Left ventricle myocardium superior (tissue), 1 donor: ENCODE measurements at places on chromosomes 16 and 17.
A peak's percentile ranks its signal among the peaks of the same experiment; 100 is the strongest.

GRCh38 chr17:75673487-75673886 lies 6.3 kb downstream of the SAP30BP start:
- DNase-seq: no peak

GRCh38 chr16:10931134-10931533 lies 11.1 kb downstream of the DEXI start:
- no peak for DNase-seq

GRCh38 chr16:73094371-73094770 lies 46.4 kb upstream of the ZFHX3 start:
- no peak for DNase-seq

DNA sequence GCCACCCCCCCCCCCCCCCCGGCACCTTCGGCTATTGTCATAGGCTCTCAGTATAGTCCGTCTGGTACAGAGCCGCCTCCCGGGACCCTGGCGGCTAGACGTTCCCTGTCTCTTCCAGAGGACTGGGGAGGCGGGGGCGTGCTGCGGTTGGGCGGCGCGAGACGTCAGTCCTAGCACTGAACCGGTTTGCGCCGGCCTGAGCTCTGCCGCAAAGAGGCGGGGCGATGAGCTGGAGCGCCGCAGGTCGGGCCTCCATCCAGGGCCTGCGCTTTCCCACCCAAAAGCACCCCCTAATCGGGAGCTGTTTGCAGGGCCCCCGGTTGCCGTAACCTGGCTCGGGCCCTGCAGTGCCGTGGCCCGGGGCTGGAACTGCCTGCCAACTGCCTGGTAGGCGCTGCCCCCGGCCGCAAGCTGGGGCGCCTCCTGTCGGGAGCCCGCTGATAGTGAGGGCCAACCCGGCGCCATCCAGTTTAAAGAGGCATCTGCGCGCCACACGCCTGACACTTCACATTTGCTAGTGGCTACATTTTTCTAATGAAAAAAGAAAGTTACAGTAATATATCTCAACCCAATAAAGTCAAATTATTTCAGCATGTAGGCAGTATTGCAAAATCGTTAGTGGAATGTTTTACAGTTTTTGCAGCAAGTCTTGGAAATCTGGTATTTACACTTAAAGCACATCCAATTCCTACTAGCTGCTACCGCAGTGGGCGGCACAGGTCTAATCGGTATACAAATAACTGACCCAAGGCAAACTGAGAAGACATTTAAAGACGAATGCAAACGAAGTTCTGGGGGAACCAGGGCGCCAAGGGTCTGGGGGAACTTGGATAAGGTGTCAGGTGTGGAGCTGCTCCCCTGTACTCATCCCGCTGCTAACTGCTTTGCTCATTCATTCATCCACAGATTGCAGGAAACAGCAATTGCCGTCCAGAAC lies 753 bp upstream of the USP22 start:
- peak; percentile 99 for DNase-seq

- DNase-seq: no peak
Measured at GRCh38 chr16:81484908-81485624, 40.5 kb downstream of the CMIP start.

- no peak for DNase-seq
Measured at GRCh38 chr17:32570081-32570396, 83.2 kb downstream of the CDK5R1 start.

DNA sequence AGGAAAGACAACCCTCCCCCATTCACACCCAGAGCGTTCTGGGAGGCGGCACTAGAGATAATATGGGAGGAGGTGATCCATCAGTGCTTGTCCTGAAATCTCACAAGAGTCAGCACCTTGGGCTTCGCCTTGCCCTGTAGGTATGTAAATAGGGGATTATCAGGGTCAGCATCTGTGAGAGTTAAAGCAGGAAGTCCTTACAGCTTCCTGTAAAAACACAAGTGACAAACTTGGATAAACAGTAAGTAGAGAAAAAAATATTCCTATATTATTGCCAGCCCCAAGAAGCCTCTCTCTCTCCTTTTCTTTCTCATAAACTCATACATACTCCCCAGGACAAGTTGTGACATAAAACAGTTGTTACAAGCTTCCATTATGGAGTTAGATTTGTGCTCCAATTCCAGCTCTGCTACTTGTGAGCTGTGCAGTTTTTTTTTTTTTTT lies 187.7 kb downstream of the MAF start:
- no peak for DNase-seq

- no peak for DNase-seq
Measured at GRCh38 chr17:40705584-40705983, 2.0 kb upstream of the KRT24 start.

DNA sequence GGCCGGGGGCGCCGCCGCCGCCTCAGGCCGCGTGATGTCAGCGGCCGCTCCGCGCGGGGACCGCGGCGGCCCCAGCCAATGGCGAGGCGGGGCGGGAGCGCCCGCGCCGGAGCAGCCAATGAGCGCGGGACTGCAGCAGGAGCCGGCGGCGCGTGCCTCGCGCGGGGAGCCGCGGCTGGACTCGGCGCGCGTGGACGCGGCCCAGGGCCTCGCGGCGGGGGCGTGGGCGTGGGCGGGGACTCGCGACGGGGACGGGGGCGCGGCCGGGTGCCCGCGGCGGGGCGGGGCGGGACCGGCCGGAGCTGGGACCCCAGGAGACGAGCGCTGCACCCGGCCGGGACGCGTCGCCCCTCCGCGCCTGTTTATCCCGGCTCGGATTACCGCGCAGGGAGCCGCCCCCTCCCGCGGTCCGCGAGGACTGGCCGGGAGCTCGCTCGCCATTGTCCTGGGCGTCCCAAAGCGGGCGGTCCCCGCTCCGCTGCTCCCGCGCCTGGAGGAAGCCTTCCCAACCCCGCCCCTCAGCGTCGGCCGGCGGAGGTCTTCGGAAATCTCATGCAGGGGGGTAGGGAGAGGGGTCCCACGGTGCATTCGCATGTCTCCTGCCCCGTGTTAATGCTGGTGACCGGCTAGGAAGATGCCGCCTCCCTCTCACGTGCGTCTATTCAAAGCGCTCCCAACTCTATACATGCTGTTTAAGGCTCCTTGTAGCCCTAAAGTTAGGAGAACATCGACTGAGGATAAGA lies at the start of gene RNF157:
Gene RNF157, minus strand, starts transcription at position 33 of the 743 bp plus-strand sequence. CDS start 253 bp downstream, outside the sequence.
- peak; percentile 86 for DNase-seq

DNA sequence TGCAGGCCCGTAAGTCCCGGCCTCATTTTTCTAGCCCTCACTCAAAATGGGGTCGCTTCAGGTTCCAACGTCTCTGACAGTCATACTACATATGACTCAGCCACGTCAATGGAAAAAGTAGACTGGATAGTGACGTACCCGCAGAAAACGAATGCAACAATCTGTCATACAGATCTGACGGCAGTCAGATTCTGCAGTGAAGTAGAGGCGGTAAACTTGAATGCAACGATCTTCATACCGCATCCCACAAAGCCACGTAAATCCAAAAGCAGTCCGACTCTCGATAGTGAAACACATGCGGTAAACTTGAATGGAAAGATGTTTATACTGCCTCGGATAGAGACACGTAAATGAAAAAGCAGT lies 38.4 kb upstream of the ARL4D start:
- no peak for DNase-seq

DNA sequence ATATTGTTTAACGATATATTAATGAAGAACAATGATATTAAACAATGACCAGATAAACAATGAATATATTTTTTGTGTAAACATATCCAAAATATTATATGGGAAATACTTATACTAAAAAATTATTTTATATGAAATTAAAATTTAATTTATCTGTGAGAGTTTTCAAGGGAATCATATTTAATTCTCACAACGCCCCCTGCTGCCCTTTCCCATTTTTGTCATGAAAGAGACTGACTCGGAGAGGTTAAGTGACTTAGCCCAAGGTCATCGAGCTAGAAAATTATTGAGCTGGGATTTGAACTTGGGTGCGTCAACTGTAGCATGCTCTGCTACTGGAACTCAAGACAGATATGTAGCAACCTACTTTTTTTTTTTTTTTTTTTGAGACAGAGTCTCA lies 7.2 kb upstream of the MYCBPAP start:
- no peak for DNase-seq

GRCh38 chr17:34711646-34712045 lies 132.3 kb downstream of the TMEM132E start:
- no peak for DNase-seq

DNA sequence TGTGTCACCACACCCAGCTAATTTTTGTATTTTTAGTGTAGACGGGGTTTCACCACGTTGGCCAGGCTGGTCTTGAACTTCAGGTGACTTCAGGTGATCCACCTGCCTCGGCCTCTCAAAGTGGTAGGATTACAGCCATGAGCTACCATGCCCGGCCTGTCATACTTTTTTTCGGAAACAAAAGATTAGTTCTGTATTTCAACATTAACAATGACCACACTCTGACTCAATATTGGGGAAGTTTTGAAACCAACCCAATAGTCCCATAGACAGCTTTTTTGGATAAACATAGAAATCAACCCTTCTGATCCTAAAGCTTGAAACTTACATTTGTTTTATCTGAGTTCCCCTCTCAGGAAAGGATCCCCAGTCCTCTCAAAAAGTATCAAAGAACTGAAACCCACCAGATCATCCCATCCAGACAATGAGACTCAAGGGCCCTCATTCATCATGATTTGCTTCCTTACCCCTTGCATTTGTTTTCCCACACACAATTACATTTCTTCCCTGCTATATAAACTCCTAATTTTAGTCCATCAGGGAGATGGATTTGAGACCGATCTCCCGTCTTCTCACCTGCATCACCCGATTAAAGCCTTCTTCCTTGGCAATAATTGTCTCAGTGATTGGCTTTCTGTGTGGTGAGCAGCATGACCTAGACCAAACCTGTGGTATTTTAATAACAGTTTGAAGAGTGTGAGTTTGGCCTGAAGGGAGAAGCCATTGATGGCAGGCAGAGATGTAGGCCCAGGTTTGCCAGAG lies 7.2 kb upstream of the AGRP start:
- DNase-seq: no peak

- DNase-seq: no peak
Measured at GRCh38 chr17:36755586-36755985, 154.2 kb downstream of the MRM1 start.

- DNase-seq: no peak
Measured at GRCh38 chr16:47016700-47017133, 43.2 kb upstream of the DNAJA2 start.

DNA sequence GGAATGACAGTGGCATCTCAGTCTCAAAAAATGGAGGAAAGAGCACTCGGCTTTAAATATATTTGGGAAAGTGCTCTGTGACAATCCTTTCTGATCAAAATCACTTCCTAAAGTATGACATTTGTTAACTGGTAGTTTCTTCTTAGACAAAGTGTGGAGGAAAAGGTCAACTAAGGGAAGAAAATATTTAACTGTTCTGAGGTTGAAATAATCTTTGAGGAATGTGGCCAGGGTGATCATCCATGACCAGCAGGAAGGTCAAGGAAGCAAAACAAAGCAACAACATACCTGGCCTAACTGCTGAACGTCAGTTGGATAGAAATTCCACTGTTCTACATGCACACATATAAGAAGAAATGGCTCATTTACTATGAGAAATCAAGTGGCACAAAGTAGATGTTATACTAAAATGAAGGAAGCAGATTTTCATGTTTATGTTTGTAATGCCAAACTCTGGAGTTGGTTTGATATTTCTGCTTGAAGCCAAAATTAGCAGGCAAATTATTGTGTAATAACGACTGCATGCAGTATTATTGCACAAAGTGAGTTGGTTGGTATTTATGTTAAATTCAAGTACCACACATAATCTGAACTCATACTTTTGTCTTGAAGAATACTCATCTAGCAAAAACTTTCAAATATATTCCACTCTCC lies 87.3 kb upstream of the CORO6 start:
- no peak for DNase-seq

DNA sequence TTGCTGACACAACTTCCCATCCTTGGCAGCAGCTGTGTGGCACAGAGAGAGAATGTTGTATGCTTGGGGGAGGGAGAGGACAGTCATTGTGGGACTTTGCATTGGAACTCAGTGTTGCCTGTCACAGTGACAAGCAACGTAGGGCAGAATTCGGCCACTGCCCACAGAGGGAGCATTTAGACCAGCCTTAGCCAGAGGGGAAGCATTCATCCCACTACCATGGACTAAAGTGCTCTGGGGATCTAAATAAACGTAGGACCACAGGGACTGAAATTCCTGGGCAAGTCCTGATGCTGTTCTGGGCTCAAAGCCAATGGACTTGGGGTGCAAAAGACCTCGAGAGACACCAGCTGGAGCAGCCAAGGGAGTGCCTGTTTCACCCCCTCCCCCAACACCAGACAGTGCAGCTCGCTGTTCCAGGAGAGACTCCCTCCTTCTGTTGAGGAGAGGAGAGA lies 44.9 kb downstream of the ABCA8 start:
- peak; percentile 36 for DNase-seq
